ENCODE measurements at places on chromosomes 16 and 17.

DNA sequence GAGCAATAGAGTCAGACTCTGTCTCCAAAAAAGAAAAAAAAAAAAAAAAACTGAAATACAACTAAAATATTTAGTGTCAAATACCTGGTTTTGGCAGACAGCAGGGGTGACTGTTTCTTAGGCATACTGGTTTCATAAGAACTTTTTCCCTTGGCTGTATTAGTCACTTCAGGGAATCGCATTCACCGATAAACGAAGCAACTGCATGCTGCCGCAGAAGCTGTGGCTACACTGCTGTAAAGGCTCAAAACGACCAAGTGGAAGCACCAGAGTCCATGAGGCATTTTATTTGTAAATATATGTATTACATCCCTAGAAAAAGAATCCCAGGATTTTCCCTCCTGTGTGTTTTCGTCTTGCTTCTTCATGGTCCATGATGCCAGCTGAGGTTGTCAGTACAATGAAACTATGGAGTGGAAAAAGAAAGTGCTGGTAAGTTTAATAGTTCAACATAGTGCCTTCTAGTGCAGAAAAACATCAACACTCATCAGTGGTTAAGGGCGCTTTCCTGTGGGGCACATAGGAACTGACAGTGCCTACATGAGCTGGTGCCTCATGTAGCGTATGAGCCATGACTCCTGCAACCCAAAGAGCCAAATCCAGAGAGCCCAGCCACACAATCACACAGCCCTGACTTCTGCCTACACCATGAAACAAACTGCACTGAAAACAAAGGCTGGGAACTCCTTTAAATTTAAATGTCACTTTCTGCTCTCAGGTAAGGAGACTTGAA is 7.3 kb downstream of the RPS15A start:
- H3K4me3 ChIP-seq = no peak overlapping the region
- H3K27me3 ChIP-seq = no peaks in the 10 kb centered on the region
- no peak for DNase-seq
- H3K4me1 ChIP-seq = peaks cover 16% of the 10 kb centered on the region
- no peak overlapping the region for H3K27ac ChIP-seq

- no peaks in the 10 kb centered on the region for H3K36me3 ChIP-seq
- no peaks in the 10 kb centered on the region for H3K27me3 ChIP-seq
- no peaks in the 10 kb centered on the region for H3K4me1 ChIP-seq
- no peak overlapping the region for H3K4me3 ChIP-seq
Observed at GRCh38 chr16:52787709-52788108, 240.8 kb upstream of the TOX3 start.

DNA sequence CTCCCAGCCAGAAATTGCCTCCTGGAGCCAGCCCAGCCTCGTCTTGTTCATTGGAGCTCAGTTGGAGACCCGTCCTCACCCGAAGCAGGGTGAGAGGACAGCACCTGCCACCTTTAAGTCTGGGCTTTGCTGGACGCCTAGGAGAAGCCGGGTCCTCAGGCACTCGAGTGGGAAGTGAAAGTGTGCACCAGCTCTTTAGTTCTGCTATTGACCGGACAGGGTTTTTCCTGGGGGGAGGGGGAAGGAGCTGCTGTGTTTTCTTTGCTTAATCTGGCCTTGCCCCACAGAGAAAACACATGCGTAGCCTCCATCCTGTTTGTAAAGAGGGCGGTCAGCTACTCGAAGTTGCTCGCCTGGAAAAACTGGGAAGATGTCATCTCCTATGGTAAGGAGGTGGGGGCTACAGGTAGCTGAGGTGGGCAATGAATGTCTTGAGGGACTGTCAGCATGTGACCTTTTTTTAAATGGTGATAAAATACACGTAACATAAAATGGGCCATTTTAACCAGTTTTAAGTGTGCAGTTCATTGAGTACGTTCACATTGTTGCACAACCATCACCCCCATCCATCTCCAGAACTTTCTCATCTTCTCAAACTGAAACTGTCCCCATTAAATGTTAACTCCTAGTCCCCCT is 34.4 kb downstream of the CMIP start:
- DNase-seq = no peak
- H3K36me3 ChIP-seq = peaks cover 60% of the 10 kb centered on the region
- no peak overlapping the region for H3K27ac ChIP-seq
- H3K4me3 ChIP-seq = no peak overlapping the region

DNA sequence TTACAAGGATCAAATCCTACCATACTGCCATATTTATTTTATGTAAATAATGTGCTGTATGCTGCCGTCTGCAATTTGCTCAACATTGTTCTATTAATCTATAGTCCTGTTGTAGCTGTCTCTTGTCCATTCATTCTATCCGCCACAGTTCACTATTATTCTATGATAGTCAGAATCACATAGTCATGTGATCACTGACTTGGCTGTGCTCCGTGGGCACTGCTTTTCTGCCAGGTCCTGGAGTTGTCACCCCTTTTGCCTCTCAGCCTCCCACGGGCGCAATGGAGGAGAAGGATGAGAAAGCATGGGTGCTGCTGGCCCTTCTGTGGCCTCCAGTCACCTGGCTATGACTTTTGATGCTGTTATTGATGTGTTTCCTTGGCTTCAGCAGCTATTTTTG is 37.3 kb upstream of the ANKFY1 start:
- H3K27ac ChIP-seq = no peak overlapping the region
- H3K36me3 ChIP-seq = peaks cover 49% of the 10 kb centered on the region
- no peaks in the 10 kb centered on the region for H3K27me3 ChIP-seq
- no peaks in the 10 kb centered on the region for H3K4me1 ChIP-seq

DNA sequence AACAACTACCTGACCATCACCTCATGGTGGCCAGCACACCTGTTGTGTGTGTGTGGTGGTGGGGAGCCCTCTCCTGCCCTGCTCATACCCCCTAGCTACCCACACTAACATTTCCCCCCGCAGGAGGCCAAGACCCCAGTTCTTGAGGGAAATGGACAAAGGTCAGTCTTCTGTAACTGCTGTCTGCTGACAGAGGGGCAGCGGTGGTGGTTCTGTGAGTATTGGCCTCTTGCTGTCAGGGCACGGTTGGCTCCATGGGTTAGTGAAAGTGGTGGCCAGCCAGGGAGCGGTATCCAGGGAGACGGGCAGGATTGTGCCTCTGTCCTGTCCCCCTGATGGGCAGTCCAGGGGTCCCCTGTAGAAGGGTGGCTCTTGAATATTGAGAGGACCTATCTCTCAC is 26.2 kb downstream of the ZNF778 start:
- no peaks in the 10 kb centered on the region for H3K4me1 ChIP-seq
- H3K27me3 ChIP-seq = no peaks in the 10 kb centered on the region
- DNase-seq = no peak
- no peaks in the 10 kb centered on the region for H3K36me3 ChIP-seq
- H3K27ac ChIP-seq = no peak overlapping the region

DNA sequence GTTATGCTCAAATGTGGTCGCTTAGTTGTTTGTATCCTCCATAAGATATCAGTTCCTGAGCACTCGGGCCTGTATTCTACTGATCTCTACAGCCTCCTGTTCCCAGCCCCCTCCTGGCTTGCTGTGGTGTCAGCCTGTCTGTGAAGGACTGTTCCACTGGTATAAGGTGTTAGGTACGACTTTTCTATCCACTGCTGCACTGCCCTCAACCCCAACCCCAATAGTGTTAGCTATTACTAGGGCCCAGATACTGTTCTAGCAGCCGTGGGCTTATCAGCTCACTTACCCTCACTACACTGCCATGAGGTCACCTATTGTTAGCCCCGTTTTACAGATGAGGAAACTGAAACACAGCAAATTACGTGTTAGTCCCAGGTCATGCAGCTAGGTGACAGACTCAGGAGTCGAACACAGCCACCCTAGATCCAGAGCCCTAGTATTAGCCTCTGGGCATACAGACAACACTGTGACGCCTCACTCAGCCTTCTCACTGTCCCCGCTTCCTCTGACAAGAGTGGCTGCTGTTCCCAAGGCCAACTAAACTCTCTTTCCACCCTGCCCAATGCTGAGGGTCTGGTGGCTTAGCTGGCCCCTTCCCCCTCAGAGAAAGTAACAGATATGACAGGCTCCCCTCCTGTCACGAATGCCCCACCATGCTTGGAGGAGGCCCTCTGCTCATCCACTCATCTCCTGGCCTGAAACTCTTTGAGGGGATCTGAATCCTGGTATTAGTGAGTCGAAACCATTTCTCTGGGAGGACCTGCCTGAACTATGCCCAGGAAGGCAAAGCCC is 25.6 kb upstream of the ZNF652 start:
- no peak overlapping the region for H3K27ac ChIP-seq
- no peak overlapping the region for H3K4me3 ChIP-seq
- H3K27me3 ChIP-seq = no peaks in the 10 kb centered on the region
- no peaks in the 10 kb centered on the region for H3K36me3 ChIP-seq
- DNase-seq = no peak
- no peaks in the 10 kb centered on the region for H3K4me1 ChIP-seq

GRCh38 chr17:42964161-42964932 is at the start of gene AARSD1:
Gene AARSD1 (minus strand): TSS chr17:42964454. CDS start chr17:42964440, 14 bp downstream.
- no peaks in the 10 kb centered on the region for H3K4me1 ChIP-seq
- peak within 1 kb of the TSS; percentile 49 for H3K27ac ChIP-seq
- peak; percentile 86 for DNase-seq
- H3K27me3 ChIP-seq = no peaks in the 10 kb centered on the region
- peaks cover 32% of the 10 kb centered on the region for H3K36me3 ChIP-seq
- H3K4me3 ChIP-seq = peak within 1 kb of the TSS; percentile 51

- H3K4me3 ChIP-seq = no peak overlapping the region
- H3K4me1 ChIP-seq = peaks cover 32% of the 10 kb centered on the region
- no peaks in the 10 kb centered on the region for H3K27me3 ChIP-seq
- H3K27ac ChIP-seq = no peak overlapping the region
Observed at GRCh38 chr17:78886954-78887353, 16.0 kb downstream of the CEP295NL start.

GRCh38 chr17:72344613-72345012 is 223.8 kb downstream of the SOX9 start:
- H3K27me3 ChIP-seq = no peaks in the 10 kb centered on the region
- no peak overlapping the region for H3K4me3 ChIP-seq
- DNase-seq = no peak
- H3K4me1 ChIP-seq = peaks cover 9% of the 10 kb centered on the region

DNA sequence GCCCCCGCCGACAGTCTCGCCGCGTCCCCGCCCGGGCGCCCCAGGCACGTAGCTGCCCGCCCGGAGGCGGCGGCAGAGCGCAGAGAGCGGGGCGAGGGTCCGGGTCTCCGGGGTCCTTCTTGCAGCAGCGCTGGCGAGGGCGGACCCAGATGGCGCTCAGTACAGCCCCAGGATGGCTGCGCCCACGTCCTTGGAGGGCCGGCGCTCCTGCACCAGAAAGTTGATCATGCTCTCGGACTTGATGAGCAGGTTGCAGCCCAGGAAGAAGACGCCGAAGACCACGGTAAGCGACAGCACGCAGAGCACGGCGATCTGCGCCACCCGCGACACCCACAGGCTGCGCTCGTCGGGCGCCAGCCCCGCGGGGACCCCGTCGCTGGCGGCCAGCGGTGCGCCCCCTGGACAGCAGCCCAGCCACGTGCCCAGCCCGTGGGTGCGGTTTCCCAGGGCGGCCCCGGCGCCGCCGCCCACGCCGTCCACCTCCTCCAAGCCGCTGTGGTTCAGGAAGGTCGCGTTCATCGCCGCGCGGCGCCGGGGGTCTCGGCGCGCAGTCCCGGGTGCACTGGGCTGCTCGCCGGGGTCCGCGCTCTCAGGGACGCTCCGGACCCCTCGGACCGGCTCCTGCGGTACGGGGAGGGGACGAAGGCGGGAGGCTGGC is 435 bp downstream of the RPRML start:
- H3K36me3 ChIP-seq = no peaks in the 10 kb centered on the region
- H3K27ac ChIP-seq = no peak overlapping the region

- H3K36me3 ChIP-seq = peaks cover 26% of the 10 kb centered on the region
- H3K4me3 ChIP-seq = no peak overlapping the region
- no peak for DNase-seq
- peaks cover 9% of the 10 kb centered on the region for H3K4me1 ChIP-seq
- H3K27me3 ChIP-seq = no peaks in the 10 kb centered on the region
- H3K27ac ChIP-seq = peak overlapping the region; percentile 6
Observed at GRCh38 chr17:19386051-19386929, 700 bp downstream of the MFAP4 start.

DNA sequence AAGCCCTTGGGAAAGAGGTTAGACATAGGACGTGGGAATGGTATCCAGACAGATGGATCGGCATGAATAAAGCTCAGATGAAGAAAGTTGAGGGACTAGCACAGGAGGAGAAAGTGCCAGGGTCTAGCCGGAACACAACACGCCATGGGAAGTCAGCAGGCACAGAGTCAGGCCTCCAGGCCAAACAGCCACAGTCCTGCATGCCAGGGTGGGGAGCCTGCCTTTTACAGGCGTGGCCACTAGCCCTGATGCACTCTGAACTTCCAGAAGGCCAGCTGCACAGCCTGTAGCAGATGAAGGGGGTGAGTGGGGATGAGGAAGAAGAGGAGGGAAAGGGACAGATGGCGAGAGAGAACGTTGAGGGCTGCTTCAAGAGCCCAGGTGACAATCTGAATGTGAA is 5.2 kb downstream of the B9D1 start:
- H3K36me3 ChIP-seq = no peaks in the 10 kb centered on the region

DNA sequence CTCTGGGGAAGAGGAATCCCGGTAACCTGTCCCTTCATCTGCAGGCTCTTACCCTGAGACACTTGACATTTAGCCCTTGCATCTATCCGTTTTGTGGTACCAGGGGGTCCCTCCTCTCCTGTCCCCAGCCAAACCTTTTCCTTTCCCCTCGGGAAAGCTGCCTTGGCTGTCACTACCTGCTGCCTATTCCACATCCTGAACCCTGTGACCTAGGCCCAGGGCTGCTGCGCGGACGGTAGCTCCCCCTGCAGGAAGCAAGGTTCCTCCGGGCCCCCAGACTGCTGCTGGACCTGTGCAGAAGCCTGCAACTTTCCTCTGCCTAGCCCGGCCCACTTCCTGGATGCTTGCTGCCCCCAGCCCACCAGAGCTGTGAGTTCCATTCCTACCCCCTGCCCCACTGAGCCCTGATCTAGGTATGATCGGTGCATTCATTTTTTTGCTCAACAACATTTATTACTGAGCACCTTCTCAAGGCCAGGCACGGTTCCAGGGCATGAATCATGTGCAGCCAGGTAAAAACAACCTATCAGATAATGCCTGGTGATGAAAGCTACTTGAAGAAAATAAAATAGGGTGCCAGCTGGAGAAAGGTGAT is 10.5 kb upstream of the ALDOA start:
- peaks cover 27% of the 10 kb centered on the region for H3K36me3 ChIP-seq
- H3K27me3 ChIP-seq = no peaks in the 10 kb centered on the region
- peak; percentile 64 for DNase-seq
- peaks cover 19% of the 10 kb centered on the region for H3K4me1 ChIP-seq

DNA sequence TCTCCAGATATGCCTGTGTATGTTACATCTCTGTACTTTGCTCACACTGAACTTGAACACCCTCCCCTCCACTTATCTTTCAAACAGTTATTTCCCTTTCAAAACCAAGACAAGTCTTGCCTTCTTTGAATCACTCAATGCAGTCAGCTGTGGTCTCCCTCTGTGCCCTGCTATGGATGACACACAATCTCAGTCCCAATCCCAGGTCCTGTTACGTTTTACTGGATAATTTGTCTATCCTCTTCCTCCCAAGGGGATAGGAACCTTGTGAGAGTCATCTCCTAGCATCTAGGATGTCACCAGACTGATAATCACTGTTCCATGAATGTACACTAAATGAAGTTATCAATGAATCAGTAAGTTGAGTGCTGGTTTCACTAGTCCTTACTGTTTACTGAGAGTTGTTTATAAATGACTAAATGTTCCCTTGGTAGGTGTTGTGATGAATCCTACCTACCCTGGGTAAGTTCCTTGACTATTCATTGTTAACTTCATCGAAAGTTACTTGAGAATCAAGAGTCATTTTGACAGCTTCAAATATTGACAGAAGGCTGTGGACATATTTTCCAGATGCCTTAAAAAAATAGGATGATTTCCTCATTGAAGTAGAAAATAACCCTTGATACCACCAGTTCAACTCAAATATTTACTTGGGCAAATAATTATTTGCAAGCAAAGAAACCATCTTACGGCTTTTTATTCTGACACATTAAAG is 244.9 kb downstream of the PRKCA start:
- H3K4me1 ChIP-seq = peaks cover 26% of the 10 kb centered on the region
- H3K36me3 ChIP-seq = no peaks in the 10 kb centered on the region
- H3K27ac ChIP-seq = no peak overlapping the region
